Aorta (tissue), 5 donors: ENCODE measurements at places on chromosomes 7 and 10.

GRCh38 chr10:101906586-101907183 is 63.1 kb upstream of the KCNIP2 start:
- no peak overlapping the region for H3K4me3 ChIP-seq
- DNase-seq = no peak
- no peaks in the 10 kb centered on the region for H3K36me3 ChIP-seq
- no peaks in the 10 kb centered on the region for H3K27me3 ChIP-seq
- no peaks in the 10 kb centered on the region for H3K4me1 ChIP-seq

DNA sequence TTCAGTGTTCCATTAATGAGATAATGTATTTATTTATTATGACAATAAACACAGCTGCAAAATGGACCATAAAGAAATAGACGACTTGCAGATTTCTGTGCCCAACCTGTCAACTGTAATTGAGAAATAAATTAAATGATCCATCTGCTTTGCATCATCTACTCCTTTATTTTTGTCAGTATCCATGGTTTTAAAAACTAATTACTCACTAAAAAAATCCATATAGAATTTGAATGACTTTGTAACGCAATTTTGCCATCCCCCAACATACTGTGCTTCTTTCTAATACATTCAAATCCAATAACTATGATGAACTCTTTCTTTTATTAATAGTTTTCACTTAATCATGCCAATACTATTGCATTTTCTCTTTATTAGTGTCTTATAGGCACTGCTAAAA is 388.5 kb upstream of the SORCS1 start:
- H3K27ac ChIP-seq = no peak overlapping the region
- H3K36me3 ChIP-seq = no peaks in the 10 kb centered on the region
- H3K4me3 ChIP-seq = no peak overlapping the region
- H3K4me1 ChIP-seq = no peaks in the 10 kb centered on the region

DNA sequence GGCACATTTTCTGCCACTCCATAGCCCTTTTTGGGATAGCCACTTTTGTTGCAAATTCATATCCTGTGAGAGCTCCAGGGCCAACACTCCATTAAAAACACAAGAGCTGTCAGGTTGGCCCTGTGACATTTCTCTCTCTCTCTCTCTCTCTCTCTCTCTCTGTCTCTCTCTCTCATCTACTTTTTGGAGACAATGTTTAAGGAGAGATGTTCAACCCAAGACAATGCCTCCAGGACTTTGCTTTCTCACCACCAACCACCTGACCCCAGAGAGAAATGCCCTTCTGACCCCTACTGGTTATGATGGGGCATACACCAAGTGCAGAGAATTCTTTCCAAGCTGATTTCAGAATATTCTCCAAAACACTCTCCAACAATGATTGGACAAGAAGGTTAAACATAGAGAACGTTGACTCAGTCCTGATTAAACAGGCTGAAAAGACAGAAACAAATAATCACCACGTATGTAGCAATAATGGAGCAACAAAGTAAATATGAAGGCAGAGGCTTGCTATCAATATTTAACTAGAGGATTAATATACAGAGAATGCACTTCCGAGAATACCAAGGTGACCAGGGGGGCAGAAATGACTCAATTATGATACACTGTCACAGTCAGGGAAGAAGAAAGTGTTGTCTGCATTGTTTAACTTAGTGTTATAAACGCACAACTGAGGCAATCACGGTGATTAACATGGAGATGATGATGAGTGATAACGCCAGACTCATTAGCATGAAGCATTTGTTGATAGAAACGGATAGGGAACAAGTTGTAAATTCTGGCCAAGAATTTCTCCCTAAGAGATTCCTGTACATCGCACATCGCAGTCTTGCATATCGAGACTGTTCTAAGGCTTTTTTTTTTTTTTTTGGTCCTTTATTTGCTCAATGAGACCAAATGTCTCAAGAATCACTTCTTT is 178.5 kb downstream of the NRP1 start:
- no peak for DNase-seq
- H3K27me3 ChIP-seq = no peaks in the 10 kb centered on the region
- H3K4me3 ChIP-seq = no peak overlapping the region
- H3K4me1 ChIP-seq = peaks cover 14% of the 10 kb centered on the region

- H3K36me3 ChIP-seq = no peaks in the 10 kb centered on the region
- H3K27ac ChIP-seq = no peak overlapping the region
- H3K27me3 ChIP-seq = no peaks in the 10 kb centered on the region
- no peaks in the 10 kb centered on the region for H3K4me1 ChIP-seq
These were observed 239.9 kb downstream of the ADRA2A start for GRCh38 chr10:111316722-111317212.

GRCh38 chr7:151381098-151381347 is 28.8 kb downstream of the WDR86 start:
- no peak for DNase-seq
- peaks cover 1% of the 10 kb centered on the region for H3K36me3 ChIP-seq
- no peak overlapping the region for H3K4me3 ChIP-seq
- no peaks in the 10 kb centered on the region for H3K27me3 ChIP-seq

- no peaks in the 10 kb centered on the region for H3K27me3 ChIP-seq
- H3K4me3 ChIP-seq = no peak overlapping the region
- DNase-seq = no peak
- H3K4me1 ChIP-seq = no peaks in the 10 kb centered on the region
- H3K36me3 ChIP-seq = no peaks in the 10 kb centered on the region
These were observed 34.6 kb downstream of the PSMC2 start for GRCh38 chr7:103382032-103382402.

DNA sequence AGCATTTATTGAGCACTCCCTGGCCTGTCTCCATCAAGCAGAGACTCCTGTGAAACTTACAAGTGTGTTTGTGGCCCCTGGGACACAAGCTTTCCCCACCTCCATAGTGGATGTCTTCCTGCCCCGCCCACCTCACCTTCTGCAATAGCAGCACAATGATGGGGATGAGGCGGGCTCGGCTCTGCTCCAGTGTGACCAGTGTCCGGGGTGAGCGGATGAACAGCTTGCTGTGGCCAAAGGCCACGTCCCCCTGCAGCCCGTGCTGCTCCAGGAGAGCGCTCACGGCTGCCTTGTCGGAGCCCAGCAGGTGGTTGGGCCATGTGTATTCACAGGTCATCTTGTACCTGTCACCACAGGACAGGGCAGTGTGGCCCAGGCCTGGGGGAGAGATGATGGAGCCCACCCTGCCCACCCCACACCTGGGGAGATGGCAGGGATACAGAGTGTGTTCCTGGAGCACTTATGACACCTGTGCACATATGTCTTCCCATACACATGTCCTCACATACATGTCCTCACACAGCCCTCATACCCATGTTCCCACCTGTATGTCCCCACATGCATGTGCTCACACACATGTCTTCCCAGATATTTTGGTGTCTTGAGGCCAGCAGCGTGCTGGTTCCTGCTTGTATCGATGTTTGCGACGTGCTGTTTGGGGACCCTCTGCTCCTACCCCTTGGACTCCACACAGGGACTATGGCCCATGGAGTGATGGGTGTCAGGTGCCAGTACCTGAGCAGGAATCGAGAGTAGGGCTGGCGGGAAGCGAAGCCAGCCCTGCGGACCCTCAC is 12.7 kb downstream of the MYO1G start:
- H3K27ac ChIP-seq = no peak overlapping the region
- H3K4me3 ChIP-seq = no peak overlapping the region
- H3K4me1 ChIP-seq = no peaks in the 10 kb centered on the region
- no peaks in the 10 kb centered on the region for H3K36me3 ChIP-seq

DNA sequence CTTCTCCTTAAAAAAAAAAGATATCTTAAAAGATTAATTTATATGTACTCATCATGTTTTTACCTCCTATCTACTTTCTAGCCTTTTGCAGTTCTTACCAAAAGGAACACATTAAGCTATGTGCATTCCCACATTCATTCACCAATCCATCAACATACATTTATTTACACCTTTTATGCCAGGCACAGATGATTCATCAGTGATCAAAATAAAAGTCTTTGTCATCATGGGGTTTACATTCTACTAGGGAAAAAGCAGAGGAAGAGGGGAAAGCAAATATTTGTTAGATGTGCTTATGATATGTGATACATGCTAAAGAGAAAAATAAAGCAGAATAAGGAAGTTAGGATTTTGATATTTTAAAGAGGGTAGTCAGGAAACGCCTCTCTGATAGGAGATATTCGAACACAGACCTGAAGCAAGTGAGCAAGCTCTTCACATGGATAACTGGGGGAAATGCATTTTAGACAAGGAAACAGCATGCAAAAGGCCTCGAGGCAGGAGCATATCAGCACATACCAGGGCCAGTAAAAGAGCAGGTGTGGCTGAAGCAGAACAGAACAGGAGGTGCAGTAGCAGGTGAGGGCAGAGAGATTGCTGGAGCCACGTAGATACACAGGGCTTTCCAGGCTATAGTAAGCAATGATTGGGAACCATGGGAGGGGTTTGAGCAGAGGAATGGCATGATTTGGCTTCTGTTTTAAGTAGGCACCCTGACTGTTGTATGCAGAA is 67.4 kb downstream of the REEP3 start:
- peaks cover 8% of the 10 kb centered on the region for H3K4me1 ChIP-seq
- no peaks in the 10 kb centered on the region for H3K27me3 ChIP-seq
- H3K27ac ChIP-seq = no peak overlapping the region
- H3K36me3 ChIP-seq = no peaks in the 10 kb centered on the region
- DNase-seq = no peak
- no peak overlapping the region for H3K4me3 ChIP-seq

DNA sequence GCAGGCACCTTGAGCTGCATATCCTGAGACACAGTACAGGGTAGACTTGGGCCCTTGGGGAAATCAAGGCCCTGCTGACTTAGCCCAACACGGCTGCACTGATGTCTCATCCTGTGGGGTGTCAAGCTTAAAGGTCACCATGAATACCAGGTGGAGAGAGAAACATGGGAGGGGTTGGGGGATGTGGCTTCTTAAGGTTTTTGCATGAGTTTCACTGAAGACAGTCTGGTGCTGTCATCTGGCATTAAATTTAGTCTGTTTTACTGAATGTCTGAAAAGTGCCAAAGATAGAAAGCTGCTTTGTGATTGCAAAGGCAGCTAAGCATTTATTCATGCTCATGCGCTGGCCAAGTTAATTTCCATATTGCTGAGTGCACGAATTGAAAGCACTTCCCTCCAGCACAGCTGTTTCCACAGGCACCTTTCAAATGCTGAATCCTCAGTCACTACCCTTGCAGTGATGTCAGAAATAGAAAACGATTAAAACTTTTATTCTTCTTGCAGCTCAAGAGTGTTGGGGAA is 102.1 kb downstream of the OSBPL3 start:
- no peaks in the 10 kb centered on the region for H3K36me3 ChIP-seq
- H3K27ac ChIP-seq = no peak overlapping the region
- DNase-seq = no peak

DNA sequence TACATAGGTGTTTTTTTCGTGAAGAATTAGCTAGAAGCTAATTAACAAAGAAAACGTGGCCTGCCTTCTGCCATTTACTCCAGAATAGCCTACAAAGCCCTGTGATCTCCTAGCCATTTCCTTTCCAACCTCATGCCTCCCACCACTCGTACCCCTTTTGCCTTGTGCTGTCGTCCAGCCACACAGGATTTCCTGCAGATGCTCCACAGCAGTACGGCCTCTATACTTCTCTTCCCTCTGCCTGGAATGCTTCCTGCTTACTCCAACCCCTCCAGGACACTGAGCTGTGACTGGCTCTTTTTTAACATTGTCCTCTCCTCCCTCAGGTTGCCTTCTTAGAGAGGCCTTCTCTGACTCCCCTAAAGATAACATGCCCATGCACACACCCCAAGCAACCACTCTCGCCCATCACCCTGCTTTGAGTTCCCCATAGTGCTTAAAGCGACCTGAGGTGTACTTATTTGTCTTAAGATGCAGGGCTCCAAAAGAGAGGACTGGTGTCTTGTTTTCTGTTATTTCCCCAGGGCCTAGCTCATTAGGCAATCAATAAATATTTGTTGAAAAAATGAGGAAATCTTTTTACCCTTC is 32.7 kb downstream of the STK17A start:
- no peak overlapping the region for H3K4me3 ChIP-seq
- no peaks in the 10 kb centered on the region for H3K36me3 ChIP-seq
- no peaks in the 10 kb centered on the region for H3K27me3 ChIP-seq
- DNase-seq = no peak
- peaks cover 10% of the 10 kb centered on the region for H3K4me1 ChIP-seq
- peak overlapping the region; percentile 54 for H3K27ac ChIP-seq

GRCh38 chr7:75732016-75732521 is 6.7 kb downstream of the HIP1 start:
- no peak overlapping the region for H3K27ac ChIP-seq
- no peak overlapping the region for H3K4me3 ChIP-seq
- no peaks in the 10 kb centered on the region for H3K4me1 ChIP-seq

- H3K27me3 ChIP-seq = no peaks in the 10 kb centered on the region
- peak; percentile 8 for DNase-seq
- H3K4me1 ChIP-seq = no peaks in the 10 kb centered on the region
These were observed 44.5 kb downstream of the TBATA start for GRCh38 chr10:70740406-70741288.

- no peak overlapping the region for H3K27ac ChIP-seq
- no peaks in the 10 kb centered on the region for H3K36me3 ChIP-seq
- H3K4me1 ChIP-seq = no peaks in the 10 kb centered on the region
- DNase-seq = no peak
- H3K27me3 ChIP-seq = no peaks in the 10 kb centered on the region
These were observed 28.9 kb downstream of the XRCC2 start for GRCh38 chr7:152647009-152647408.

DNA sequence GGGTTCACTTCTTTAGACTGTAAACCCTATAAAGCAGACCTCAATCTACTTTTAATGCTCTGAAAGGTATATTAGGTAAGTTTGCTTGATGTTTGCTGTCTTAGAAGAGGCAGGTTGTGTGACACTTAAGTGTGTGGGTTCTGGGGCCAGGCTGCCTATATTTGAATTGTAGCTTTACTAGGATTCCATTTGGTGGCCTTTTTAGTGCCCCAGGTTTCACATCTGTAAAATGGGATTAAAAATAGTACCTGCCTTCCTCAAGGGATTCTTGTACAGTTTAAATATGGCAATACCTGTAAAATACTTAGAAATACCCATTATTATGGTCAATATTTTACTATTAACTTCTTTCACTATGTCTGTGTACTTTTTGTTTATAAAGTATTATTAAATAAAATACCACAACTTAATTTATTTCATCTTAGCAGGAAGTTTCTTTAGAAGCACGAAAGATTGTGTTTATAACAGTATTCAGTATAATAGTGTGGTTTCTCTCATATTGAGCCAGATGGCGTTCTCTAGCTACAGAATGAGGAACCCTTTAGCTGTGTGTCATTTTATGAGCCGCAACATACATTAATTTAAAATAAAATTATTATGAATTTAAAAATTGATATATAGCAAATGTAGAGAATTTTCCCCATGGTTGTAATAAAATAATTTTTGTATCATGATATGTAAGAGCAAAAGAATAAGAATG is 94.2 kb downstream of the CDK14 start:
- no peak overlapping the region for H3K27ac ChIP-seq
- H3K4me3 ChIP-seq = no peak overlapping the region
- no peaks in the 10 kb centered on the region for H3K4me1 ChIP-seq

DNA sequence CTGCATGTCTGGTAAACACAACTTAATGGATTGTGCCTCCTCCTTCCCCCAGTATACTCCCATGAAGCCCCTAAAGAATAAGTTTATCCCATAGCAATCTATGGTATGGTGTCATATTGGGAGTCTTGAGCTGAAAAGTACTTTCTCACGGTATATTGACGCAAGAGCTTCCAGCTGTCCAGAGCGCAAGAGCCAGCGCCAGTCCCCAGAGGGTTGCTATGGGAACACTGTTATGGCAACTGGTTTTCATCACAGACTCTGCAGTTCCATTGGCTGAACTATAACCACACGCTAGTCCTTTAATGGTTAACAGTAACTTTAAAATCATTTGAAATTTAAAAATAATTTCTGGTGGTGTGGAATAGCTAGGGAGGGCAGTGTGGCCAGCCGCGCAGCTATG is 46.9 kb downstream of the PRPF18 start:
- H3K27ac ChIP-seq = peak overlapping the region; percentile 35
- H3K36me3 ChIP-seq = peaks cover 2% of the 10 kb centered on the region
- H3K4me1 ChIP-seq = peaks cover 3% of the 10 kb centered on the region
- DNase-seq = no peak
